Non-pigmented ciliary epithelial cell (primary cell): ENCODE measurements at places on chromosomes 2 and 18.

DNA sequence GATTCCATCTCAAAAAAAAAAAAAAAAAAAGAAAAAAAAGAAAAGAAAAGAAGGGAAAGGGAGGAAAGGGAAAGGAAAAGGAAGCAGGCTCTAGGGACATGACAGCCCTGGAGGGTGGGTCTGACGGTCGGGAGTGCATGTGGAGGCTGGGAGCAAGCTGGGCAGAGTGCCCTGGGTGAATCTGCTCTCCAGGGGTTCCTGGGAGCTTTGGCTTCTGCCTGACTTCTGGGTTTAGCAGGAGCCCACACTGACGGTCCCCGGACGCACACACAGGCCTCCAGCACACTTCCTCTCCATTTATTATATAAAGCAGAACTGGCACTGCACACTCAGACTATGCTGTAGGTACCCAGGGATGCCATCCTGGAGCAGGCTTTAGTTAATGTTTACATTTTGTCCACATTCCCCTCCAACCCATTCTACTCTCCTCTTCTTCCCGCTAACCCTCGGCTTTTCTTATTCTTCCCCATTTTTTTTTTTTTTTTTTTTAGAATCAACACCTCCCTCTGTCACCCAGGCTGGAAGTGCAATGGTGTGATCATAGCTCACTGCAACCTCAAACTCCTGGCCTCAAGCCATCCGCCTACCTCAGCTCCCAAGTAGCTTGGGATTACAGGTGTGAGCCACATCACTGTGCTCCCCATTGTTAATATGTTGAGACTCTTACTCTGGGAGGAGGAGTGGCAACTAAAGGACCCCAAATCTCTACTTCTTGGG, 151.1 kb upstream of the SLC1A4 start:
- no peak for DNase-seq

- DNase-seq = no peak
Measured at GRCh38 chr18:34480162-34480700, 229.9 kb upstream of the DTNA start.

DNA sequence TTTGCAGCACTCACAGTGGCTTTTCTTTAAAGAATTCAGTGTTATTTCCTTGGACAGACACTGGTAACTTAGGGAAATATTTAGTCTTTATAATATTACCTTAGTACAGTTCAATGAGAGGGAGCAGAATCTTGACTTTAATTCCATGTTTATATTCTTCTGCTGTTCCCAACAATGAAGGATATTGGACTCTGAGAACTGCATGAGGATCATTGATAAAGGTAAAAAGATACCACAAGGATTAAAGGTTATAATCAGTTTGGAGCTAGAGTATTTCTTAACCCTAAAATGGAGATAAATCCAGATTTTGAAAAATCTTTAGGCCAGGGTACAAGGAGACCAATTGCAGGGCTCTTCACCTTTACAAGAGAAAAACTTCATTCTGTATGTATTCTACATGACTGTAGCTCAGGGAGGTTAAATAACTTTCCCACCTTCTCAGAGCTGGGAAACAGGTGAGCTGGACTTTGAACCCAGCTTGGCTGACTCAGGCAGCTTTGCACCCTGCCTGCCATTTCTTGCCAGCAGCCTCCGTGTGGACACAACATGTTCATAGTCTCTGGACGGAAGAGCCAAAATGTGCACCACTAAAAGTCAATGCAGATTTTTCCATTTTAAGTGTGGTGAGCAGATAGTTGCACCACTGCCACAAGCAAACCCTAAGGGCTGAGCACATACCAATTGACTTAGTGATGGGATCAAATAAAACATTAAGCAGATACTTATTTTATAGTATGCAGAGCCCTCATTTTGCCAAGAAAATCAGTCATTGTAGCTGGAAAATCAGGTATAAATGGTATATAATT, 26.7 kb downstream of the UPP2 start:
- no peak for DNase-seq

GRCh38 chr2:234172066-234172465, 121.6 kb downstream of the SPP2 start:
- no peak for DNase-seq

- DNase-seq = peak; percentile 99
Measured at GRCh38 chr2:44167908-44168680, 581 bp upstream of the PPM1B start.

GRCh38 chr18:59011289-59011688, 128.4 kb upstream of the SEC11C start:
- DNase-seq = no peak

- DNase-seq = peak; percentile 99
Measured at GRCh38 chr2:161030260-161031063, 129.8 kb upstream of the TANK start.

- no peak for DNase-seq
Measured at GRCh38 chr18:78621141-78621755, 358.4 kb upstream of the SALL3 start.
